ENCODE measurements at places on chromosomes 13 and 19.

DNA sequence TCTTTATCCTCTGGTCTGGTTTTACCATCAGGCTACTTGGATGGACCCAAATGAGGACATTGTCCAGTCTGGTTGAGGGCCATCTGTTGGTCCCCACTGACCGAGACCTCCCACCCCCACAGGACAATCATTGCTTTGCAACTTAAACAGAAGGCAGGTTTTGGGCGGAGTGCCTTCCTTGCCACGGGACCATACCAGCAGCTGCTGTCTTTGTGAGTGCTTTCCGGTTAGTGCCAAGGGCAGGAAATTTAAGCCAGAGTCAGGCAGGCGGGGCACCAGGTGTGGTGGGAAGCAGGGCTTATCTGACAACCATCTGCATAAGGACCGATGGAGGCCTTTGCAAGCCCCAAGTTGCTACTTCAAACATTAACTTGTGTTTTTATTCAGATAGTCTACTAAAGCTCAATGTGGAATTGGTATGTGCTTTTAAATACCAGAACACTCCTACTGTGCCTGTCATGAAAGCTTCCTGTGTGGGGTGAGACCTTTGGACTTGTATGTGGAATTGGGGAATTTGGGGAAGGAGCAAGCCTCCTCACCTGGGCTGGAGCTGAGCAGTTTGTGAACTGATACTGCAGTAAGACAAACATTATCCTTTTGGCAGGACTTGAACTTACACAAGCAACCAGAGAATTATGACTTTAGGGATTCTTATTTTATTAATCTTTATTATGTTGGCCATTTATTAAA lies 39.3 kb upstream of the UBE2L5 start:
- DNase-seq, result no peak

DNA sequence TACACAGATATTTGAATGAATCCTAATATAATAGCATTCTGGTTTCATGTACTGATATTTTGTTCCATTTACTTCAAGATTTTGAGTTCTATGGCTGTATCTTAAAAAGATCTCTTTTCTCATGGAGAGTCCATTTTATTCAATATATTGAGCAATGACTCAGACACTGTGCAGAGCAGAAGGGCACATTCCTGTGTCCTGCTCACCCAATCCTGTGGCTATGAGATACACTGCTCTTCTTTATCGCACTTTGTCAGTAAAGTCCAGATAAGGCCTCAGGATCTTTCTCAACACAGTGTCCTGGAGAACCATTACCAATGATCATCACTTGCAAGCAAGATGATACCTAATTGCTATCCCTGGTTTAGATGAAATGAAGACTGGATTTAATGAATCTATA lies 155.0 kb downstream of the CYSLTR2 start:
- DNase-seq, result no peak

DNA sequence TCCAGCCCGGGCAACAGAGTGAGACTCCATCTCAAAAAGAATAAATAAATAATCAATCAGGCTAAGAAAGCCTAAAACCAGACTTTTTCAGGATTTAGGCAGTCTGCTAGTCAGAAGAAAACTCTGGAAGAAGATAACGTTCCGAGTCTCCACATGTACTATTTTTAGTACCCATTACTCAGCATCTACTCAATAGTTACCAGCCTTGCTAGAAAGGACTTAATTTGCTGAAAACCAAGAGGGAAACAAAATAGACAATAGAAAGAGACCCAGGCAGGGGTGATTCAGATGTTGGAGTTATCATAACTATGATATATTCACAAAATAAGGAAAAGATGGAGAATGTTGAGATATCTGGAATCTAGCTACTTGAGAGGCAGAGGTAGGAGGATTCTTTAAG lies 3.6 kb upstream of the LIN7B start:
- no peak for DNase-seq

DNA sequence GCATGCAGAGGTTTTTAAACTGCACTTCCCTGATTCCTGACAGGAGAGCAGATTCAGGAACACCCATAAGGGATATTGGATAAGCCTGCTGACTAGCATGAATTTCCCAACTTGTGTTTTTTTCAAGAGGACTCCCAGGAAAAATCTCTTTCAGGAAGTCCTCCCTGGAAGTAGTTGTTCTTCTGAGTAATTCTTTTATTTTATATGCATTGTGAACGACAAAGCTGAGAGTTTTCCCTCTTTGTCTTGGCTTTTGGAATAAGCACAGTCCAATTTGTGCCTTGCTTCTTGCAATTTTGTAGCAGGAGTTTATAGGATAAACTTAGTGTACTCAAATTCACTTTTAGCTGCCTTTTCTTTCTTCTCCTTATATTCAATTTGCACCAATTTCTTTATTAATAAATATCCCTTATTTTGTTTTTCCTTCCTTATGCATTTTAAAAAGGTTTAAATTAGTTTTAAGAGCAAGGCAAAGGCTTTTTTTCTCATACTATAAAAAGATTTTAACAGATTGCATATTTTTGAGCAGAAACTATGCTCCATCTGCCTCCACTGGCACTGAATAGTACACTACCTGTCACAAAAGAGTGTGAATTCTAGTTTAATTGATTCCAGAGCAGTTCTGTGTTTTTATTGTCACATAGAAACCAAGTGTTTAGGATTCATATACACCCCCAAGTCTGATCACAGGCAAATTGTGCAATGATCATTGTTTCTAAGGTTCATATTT lies 543.3 kb upstream of the SPRY2 start:
- DNase-seq, result no peak

- no peak for DNase-seq
These were observed 16.6 kb downstream of the TMEM255B start for GRCh38 chr13:113775451-113776145.

DNA sequence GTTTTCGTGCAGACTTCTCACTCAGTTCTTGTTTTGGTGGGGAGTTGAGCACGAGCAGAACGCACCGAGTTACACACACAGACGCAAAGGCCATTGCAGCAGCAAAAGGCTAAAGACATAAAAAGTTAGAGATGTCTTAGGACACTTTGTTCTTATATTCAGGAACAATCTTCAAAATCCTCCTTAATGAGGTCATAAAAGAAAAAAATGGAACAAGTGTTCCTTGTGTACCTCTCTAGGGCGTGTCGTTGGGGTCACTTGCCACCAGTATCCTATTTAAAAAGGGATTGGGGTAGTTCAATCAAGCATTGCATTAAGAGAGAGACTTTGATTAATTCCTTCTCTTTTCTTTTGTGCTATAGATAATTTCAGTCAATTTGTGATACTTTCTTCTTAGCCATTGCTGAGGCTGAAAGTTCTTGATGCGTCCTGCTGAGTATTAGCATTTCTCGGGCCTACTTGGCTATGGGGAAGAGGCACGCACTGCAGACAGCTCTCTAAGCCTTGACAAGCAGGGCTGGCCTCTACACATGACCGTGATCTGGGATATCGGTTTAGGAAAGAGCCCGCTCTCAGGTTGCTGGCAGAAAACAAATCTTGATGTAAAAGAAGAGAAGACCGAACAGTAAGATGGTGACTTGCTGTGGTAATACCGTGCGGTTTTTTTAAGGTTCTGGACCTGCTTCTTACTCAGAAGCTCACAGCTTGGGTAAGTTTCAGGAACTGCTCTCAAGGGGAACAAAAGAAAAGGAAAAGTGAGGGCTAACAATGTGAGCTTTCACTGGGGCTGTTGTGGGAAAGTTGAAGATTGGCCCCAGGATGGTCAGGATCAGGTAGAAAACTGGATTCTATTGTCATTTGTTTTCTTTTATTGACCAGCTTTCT lies 223.6 kb downstream of the TM9SF2 start:
- DNase-seq, result no peak

GRCh38 chr13:95614641-95615245 lies 29.8 kb downstream of the DZIP1 start:
- no peak for DNase-seq

DNA sequence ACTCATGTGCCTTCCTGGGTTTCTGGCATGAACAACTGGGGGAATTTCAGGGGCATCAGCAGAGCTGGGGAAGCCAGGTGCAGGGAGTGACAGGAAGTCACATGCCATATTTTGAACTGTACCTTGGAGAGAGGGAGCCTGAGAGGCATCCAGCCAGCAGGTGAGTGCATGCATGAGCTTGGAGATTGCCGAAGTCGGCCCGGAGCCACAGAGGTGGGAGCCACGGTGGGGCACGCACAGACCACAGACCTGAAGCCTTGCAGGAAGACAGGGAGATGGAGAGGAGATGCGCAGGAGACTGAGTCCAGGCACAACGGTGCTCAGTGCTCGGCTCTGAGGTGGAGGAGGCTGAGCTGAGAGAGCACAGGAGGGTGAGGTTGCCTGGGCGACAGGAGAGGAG lies 55.1 kb downstream of the CDADC1 start:
- DNase-seq, result no peak

All from activated gamma-delta T cell treated with Interleukin-2 at 50 U/mL for 16 hours (primary cell).